ENCODE measurements at places on chromosomes 12 and 14. TPM values are rescaled to one million over a fixed set of nuclear protein-coding genes. Genes with fewer than 3 reads are reported as not detected.

The HOXC10 gene
- not detected for total RNA-seq

The HIP1R gene
- 27.4 TPM for total RNA-seq

The FAIM2 gene
- total RNA-seq: 8.2 TPM

The KRT71 gene
- total RNA-seq: not detected

The FAM181A gene
- total RNA-seq: not detected

The SAMD15 gene
- 0.77 TPM for total RNA-seq

The CD163 gene
- total RNA-seq: 64.5 TPM

The ACSM4 gene
- not detected for total RNA-seq

The SLC6A15 gene
- total RNA-seq: 0.32 TPM

The PTPRQ gene
- total RNA-seq: 0.77 TPM

The LRP1 gene
- 108 TPM for total RNA-seq

The FSCB gene
- total RNA-seq: not detected

The KRT83 gene
- total RNA-seq: not detected

Data from left ventricle myocardium superior (tissue), 1 donor.